Activated gamma-delta T cell (primary cell): ENCODE measurements at places on chromosomes 7 and 10.
A peak's percentile ranks its signal among the peaks of the same experiment; 100 is the strongest.

GRCh38 chr10:82249141-82249540 is 374.1 kb downstream of the NRG3 start:
- no peak for DNase-seq

DNA sequence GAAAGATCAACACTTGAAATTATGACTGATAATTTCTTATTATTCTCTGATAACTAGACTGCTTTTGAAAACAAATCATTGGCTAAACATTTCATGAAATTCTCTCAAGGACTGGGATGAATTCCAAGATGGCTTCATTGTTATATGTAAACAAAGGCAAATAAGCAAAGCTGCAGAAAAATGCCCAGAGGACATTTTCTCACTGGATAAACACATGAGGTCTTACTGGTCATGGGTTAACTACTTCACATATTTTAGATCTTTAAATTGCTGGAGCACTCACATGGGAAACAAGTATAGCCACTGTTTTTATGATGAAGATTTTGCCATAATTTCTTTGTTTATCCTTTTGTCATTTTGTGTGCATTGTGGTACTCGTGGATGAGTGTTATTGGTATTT is 239.1 kb downstream of the PHF14 start:
- DNase-seq, result no peak

- DNase-seq, result no peak
Observed at GRCh38 chr7:1422512-1423263, 36.6 kb downstream of the MICALL2 start.

GRCh38 chr10:54484186-54484585 is 316.8 kb downstream of the PCDH15 start:
- DNase-seq, result no peak

- no peak for DNase-seq
Observed at GRCh38 chr7:91242097-91242844, 22.0 kb upstream of the FZD1 start.

DNA sequence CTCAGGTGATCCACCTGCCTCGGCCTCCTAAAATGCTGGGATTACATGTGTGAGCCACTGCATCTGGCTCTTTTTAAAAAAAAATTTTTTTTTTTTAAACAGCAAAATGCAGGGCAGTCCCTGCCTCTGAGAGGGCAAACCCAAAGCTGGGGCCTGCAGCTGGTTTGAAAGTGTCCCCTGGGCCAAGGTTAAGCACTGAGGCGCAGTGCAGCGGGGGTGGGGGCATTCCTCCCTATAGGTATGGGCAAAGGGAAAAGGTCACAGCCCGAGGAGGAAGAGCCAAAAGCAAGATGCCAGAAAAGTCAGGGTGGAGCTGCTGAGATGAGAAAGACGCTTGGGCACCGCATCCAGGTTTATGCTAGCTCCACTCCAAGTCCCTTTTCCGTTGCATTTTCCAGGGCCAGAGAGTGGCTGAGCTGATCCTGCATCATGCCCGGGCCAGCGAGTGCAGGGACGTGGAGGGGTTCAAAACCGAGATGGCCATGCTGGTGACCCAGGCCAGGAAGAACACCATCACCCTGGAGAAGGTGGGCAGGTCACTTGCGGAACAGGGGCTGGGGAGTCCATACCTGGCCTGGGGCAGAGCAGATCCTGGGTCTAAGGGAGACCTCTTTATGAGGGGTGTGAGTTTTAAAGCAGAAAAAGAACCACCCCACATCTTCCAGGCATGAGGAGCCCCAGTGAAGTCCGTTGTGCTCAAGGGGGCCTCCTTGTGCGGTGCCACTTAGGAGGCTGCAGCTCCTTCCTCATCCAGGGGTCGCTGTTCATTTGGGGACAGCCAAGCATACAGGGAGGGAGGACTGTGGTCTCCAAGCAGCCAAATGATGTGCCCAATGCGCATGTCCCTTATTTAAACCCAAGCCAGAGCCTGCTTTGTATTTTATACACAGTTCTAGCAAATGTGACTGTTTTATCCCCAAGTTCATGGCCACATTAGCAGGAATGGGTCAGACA is 7.0 kb upstream of the NDUFB2 start:
- no peak for DNase-seq

DNA sequence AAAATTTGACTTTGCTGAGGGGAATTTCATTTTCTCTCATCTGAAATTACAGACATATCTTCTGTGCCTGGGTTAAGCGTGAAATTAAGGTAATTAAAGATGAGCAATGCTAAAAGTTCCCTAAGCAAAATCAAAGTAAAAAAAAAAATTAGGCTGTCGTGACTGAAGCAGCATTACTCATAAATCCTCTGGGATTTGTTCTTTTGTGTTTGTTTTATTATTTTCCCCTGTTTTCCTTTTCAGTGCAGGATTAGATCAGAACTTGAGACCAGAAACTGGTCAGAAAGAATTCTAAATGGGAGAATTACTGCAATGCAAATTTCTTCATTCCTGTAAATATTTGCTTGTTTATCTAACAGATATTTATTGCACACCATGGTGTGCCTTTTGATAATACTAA is 141.4 kb upstream of the BET1 start:
- no peak for DNase-seq

DNA sequence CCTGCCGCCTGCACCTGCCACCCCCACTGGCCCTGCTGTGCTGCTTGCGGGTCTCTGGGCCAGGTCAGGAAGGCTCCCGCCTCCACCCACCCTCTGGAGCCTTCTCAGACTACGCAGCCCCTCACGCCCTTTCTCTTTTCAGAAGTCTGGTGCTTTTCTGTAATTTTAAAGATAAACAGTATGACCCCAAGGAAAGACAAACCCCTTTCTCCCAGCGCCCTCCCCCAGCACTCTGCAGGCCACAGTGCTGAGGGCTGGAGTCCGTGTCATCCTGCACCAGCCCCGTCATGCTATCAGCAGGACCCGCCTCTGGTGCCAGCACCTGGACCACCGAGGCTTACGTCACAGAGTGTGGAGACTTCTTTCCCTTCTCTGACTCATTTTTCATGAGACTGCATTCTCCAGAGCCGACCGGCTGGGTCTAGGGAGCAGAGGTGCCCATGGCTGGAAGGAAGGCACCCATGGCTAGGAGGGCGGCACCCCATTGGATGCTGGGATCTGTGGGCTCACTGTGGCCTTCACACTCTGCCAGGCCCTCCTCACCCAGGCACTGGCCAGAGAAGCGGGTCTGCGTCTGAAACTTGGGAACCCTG is 53.4 kb downstream of the CFAP46 start:
- DNase-seq, result no peak

DNA sequence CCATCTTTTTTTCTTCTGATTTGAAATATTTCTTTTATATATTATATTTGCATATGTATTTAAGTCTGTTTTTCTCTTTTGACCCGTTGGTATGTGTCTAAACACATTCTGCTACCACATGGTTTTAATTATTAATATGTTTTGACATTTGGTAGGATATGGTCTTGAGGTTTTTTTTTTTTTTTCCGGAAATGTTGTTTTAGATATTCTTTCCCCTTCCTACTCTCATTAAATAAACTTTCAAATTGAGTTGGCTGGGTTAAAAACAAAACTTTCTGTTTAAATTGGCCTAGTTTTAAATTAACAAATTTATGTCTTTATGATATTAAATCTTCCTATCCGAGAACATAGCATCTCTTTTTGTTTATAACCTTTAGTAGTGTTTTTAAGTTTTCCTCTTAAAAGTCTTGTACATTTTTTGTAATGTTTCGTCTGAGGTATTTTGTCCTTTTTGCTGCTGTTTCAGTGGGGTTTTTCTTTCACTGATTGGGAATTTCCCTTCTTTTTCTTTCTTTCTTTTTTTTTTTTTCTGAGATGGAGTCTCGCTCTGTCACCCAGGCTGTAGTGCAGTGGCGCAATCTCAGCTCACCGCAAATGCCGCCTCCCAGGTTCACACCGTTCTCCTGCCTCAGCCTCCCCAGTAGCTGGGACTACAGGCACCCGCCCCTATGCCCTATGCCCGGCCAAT is 25.4 kb downstream of the STAM start:
- DNase-seq, result peak; percentile 17

- DNase-seq, result no peak
Observed at GRCh38 chr10:112658900-112659638, 212.1 kb downstream of the VTI1A start.

DNA sequence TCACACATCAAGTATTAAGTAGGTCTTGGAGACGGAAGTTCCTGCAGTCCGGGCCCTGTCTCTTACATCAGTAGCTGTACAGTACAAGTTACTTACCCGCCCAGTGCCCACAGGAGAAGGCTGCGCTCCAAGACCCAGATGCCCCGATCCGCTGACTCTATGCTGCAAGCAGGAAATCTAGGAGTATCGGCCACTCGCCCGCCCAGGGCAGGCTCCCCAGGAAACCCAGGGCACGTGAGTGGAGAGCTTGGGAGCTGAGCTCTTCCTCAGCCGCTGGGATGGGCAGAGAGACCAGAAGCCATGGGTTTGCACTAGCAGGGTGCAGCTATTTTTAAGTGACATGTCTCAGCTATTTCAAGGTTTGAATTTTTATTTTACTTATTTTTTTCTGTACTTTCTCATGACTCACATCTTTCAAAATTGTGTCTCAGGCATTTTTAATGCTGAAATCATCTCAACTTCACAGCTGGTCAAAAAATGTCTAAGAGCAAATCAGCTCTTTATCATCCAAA is 1.9 kb upstream of the GPER1 start:
- DNase-seq, result no peak

GRCh38 chr10:126893206-126893605 is 12.0 kb upstream of the DOCK1 start:
- DNase-seq, result no peak

DNA sequence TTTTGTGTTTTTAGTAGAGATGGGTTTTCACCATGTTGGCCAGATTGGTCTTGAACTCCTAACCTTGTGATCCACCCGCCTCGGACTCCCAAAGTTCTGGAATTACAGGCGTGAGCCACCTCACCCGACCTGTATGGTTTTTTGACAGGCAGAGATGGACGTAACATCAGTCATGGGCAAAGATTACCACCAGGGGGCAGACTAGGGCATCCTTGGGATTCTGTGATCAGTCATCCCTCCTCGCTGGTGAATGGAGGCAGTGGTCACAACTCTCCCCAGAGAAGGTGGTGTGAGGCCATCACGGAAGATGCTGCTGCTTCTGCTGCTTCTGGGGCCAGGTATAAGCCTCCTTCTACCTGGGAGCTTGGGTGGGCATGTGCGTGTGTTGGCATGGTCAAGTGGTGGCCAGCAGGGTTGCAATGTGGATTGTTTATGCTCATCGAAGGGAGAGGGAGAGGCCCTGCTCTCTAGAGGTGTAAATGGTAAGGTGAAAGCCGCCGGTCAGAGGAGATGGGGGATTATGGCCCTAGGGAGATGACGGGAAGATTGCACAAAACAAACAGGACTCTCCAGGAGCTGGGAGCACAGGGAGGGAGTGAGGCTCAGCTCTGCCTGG is 122.7 kb upstream of the PRSS1 start:
- no peak for DNase-seq

DNA sequence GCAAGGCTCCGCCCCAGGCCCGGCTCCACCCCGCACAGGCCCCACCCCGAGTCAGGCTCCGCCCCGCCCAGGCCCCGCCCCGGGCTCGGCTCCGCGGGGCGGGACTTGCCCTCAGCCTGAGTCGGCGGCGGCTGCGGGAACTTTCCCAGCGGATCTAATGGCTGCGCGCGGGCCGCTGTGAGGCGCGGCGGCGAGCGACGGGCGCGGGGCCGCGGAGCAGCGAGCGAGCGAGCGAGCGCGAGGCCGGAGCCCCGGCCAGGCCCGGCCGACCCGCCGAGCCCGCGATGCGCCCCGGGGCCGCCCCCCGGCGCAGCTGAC is at the start of gene INPP5A:
TSS of gene INPP5A (plus strand) at position 104 of the 318 bp plus-strand sequence. CDS start 310 bp downstream, outside the sequence.
- DNase-seq, result no peak

DNA sequence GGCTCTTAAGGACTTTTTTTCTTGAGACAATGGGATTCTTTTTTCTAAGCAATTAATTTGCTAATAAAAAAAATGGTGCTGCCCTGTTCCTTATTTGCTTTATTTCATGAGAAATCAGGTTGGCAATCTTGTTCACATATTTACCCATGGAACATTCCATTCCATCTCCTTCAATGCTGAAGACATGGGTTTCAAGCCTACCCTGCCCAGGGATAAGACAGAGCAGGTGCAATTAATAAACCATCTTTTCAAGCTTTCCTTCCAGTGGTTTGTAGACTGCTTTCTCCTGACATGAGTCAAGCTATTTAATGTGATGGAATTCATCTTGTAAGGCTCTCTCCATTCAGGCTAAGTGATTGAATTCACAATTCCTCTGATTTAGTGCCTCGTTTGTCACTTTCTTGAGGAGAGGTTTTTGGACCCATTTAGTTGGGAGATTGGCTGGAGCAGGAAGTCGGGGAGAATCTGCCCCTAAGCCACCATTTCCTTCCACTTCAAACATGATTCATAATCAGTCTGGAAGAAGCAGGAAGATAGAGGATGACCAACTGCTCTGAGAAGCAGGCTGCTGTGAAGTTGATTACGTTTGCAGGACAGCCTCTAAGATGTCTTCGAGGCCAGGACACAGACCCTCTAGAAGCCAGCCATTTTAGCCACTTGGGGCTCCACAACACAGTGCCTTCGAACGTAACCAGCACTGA is 552.4 kb upstream of the GALNT17 start:
- DNase-seq, result no peak

GRCh38 chr10:76778914-76779795 is 858.5 kb downstream of the KCNMA1 start:
- no peak for DNase-seq

- DNase-seq, result no peak
Observed at GRCh38 chr10:59881640-59882039, 24.7 kb downstream of the CCDC6 start.

- DNase-seq, result no peak
Observed at GRCh38 chr10:104109908-104110662, 11.9 kb upstream of the SFR1 start.

- no peak for DNase-seq
Observed at GRCh38 chr7:92854501-92855238, 18.3 kb upstream of the CDK6 start.

DNA sequence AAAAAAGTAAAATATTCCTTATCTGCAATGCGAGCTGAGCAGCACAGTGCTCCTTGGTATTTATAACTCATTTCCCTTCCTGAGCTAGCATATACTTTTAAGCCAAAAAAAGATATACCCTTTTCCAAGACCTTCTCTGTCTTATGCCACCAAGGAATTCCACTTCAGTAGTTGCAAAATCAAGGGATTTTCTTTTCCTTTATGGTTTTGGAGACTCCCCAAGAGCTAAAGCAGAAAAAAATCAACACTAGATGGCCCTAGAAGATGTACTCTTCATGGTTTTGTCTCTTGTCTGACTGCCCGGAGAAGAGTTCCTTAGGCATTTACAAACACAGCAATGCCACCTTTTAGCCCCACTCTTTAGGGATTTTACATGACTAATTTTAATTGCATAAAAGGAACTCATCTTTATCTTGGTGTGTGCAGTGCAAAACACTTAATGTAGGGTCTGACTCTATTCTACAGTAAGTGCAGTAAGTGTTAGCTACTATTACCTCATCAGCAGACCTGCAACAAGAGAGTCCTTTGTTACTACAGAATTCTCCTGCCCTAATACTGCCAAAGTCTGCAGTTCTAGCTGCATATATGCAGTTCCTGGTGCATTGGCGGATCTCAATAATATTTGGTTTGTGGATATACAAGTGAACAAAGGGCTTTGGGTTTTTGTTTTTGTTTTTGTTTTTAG is 443.3 kb downstream of the GFRA1 start:
- DNase-seq, result no peak
